ENCODE measurements at places on chromosomes 2 and 18.

- DNase-seq: peak; percentile 29
These were observed 634 bp downstream of the CREB1 start for GRCh38 chr2:207530160-207531031.

DNA sequence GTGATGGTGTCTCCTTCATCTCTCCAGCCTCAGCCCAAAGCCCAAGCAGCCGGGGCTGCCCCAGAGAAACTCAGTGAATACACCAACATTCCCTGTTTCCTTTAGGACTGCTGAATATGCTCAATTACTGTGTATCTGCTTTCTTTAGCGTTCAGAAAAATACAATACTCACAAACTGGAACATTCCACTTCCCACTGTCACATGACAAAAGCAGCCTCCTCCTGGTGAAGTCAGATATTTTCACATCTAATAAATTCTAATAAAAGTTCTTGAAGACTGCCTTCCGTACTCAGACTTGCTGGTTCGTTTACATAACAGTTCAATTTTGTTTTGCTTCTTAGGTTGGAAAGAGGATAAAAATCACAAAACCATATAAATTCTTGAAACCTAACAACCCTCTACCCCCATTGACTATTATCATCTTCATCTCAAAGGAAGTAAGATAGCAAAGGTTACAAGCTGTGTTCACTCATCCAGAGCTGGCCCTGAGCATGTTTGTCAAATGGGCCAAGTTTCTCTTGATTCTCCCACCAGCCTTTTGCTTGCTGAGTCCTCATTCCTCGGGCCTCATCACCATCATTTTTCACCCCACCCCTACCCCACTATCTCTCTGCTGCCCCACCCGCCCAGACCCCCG lies 190.8 kb upstream of the HNRNPA3 start:
- no peak for DNase-seq

DNA sequence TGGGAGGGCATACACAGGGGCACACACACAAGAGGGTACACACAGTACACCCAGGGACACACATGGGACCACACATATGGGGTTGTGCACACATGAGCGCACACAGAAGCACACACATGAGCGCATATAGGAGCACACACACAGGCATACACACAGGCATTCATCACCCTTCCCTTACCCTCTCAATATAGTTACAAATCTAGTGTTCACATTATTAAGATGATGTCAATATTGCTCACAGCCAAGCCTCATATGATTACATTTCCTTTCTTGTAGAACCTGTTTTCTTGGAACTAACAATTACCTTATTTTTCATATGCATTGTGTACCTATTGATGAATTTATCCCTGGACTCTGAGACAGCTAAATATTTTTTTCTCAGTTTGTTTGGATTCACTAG lies 156.7 kb downstream of the FHOD3 start:
- no peak for DNase-seq

DNA sequence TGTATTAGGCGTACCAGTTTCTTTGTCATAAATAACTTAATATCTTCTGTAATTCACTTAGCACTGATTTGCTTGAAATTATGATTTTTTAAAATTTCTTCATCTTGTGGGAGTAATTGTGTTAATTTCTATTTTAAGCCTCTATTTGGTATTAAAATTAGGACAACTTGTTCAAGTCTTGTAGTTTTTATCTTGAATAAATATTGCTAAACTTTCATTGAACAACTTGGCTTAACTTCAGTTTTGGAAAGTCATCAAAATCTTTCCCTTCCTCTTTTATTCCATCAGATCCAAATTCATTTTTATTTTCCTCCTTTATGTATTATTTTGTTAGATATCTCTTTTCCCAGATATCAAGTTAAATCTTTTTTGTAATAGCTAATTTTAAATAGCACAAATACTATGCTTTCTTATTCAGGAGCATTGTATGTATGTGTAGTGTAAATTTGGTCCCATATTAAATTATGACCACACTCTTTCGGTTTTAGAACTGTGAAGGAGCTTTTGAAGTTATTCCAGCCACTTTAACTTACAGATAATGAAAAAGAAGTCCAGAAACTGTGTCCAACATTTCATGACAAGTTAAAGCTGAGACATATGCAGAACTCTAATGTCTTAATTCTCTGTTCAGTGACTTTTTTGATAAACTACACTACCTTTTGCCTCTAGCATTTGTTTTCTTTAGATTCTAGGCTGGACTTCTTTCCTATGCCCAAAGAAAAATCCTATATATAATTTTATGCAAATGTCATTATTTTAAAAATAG lies 31.7 kb upstream of the NT5C1B start:
- DNase-seq: no peak

- no peak for DNase-seq
These were observed 166.1 kb downstream of the ANKRD30B start for GRCh38 chr18:14914121-14914520.

- DNase-seq: no peak
These were observed 24.6 kb downstream of the GCG start for GRCh38 chr2:162127422-162127821.

DNA sequence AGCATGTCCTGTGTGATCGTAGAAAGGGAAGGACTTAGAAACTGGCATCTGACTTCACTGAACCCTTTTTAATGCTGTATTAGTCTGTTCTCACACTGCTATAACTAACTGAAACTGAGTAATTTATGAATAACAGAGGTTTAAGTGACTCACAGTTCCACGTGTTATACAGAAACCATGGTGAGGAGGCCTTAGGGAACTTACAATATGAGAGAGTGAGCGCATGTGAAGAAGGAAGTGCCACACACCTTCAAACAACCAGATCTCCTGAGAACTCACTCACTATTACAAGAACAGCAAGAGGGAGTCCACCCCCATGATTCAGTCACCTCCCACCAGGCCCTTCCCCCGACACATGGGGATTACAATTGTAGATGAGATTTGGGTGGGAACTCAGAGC lies 811.3 kb downstream of the CPS1 start:
- DNase-seq: no peak

All from large intestine (tissue), 12 donors.